Astrocyte (in vitro differentiated cells and primary cell): ENCODE measurements at places on chromosomes 6 and 20. TPM values are rescaled to one million over a fixed set of nuclear protein-coding genes. Genes with fewer than 3 reads are reported as not detected.
A peak's percentile ranks its signal among the peaks of the same experiment; 100 is the strongest.

The PTGIS gene
- total RNA-seq, result 1.9 and 3.1 TPM in 2 replicates

DNA sequence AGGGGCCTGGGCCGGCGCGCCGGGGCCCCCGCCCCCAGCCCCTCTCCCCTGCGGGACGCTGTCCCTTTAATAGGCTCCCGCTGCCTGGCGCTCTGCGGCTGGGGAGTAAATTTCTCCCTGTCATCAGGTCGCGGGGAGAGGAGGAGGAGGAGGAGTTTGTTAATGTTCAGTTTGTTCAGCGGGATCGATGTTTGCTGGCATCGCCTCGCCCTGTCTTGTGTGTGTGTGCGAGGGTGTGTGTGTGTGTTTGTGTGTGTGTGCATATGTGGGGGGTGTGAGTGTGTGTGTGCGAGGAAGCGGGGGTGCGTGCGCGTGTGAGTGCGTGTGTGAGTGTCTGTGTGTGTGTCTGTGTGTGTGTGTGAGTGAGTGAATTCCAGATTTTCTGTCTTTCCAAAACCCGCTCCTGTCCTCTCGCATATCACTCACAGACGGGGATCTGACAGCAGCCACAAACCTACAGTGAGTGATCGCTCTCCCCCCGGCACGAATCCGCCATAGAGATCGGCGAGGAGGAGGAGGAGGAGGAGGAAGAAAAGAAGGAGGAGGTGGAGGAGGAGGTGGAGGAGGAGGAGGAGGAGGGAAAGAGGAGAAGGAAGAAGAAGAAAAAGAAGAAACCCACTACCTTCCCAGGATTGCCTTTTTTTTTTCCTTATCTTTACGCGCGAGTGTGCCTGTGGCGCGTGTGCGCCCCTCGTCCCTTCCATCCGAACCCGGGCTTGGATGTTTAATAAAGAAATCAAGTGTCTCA lies at the start of gene TSHZ2:
Gene TSHZ2, plus strand, starts transcription at position 169 of the 748 bp plus-strand sequence. CDS start 936 bp downstream, outside the sequence.
- DNase-seq, result peak; percentile 73

- DNase-seq, result no peak
These were observed 40.7 kb downstream of the ZNF831 start for GRCh38 chr20:59204165-59204894.

The LY6G6F gene
- not detected in 2 replicates for total RNA-seq

The PPP1R16B gene
- total RNA-seq, result 0.41 and 0.68 TPM in 2 replicates

GRCh38 chr6:121143476-121143875 lies 190.8 kb downstream of the TBC1D32 start:
- peak; percentile 22 for DNase-seq

The TREML1 gene
- total RNA-seq, result not detected in 2 replicates
